LHCN-M2 (cell line): ENCODE measurements at places on chromosomes 5 and 9. TPM values are rescaled to one million over a fixed set of nuclear protein-coding genes. Genes with fewer than 3 reads are reported as not detected.

PCDHB8 gene
- total RNA-seq = 9.6 and 12.3 TPM in 2 replicates

SPATA31E1 gene
- not detected in 2 replicates for total RNA-seq

KIF4B gene
- 0.06 TPM in 2 replicates for total RNA-seq

SLC46A2 gene
- not detected in 2 replicates for total RNA-seq

ASS1 gene
- total RNA-seq = 73.1 and 116 TPM in 2 replicates

PCDHB3 gene
- 2.0 and 2.4 TPM in 2 replicates for total RNA-seq

DAPK1 gene
- 19.7 and 26.6 TPM in 2 replicates for total RNA-seq

TMEM171 gene
- 62.6 and 65.9 TPM in 2 replicates for total RNA-seq

PLK2 gene
- 230 and 273 TPM in 2 replicates for total RNA-seq

MSX2 gene
- 4.0 and 4.9 TPM in 2 replicates for total RNA-seq

SLC36A2 gene
- total RNA-seq = not detected in 2 replicates

TMEM167A gene
- total RNA-seq = 65.1 and 69.5 TPM in 2 replicates

CCL21 gene
- total RNA-seq = not detected in 2 replicates

KCNV2 gene
- not detected in 2 replicates for total RNA-seq

C5orf58 gene
- not detected in 2 replicates for total RNA-seq

CCDC187 gene
- total RNA-seq = not detected in 2 replicates

BRD8 gene
- 49.1 and 60.0 TPM in 2 replicates for total RNA-seq

ADAM19 gene
- total RNA-seq = 71.8 and 89.1 TPM in 2 replicates

OR1Q1 gene
- total RNA-seq = not detected in 2 replicates

SAPCD2 gene
- total RNA-seq = 16.1 and 17.7 TPM in 2 replicates
